ENCODE measurements at places on chromosomes 1 and 21.

GRCh38 chr1:73044241-73045036 is 762.1 kb upstream of the NEGR1 start:
- DNase-seq: no peak

DNA sequence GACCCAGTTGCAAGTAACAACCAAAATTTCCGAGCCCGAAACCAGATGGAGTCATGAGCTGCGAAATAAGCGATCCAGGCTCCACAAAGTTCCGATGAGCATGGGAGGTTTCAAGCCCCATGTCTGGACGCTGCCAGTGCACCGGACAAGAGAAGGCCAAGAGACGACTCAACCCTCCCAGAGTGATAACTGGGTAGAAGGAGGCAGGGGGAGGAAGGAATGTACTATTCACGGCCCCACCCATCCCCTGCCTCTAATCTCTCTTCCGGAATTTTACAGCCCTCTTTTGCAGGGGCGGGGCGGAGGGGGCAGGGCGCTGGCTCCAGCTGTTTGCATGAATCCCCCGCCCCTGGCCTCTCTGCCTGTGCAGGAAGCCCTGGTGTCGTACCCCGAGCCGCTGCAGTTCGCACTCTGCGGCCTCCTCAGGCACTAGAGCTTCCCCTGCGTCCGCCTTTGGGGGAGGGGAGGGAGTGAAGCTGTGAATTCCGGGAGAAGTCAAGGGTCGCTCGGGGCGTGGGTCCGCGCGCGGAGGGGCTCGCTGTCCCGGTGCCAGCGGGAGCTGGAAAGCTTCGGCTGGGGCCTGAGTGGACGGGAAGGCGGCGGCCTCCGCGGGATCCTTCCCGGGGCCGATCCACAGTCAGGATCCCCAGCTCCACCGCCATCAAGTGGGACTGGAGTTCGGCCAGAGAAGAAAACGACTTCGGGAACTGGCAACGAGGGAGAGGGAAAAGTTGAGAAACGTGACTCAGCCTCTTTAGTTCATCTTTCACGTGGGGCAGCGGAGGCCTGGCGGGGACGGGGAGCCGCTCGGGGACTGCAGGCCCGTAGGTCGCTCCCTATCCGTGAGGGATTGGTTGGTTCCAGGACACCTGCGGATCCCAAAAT is 6.3 kb upstream of the PTP4A2 start:
- DNase-seq: peak; percentile 63

GRCh38 chr1:27388337-27389005 is 4.0 kb upstream of the GPR3 start:
- peak; percentile 49 for DNase-seq

- DNase-seq: no peak
Observed at GRCh38 chr1:9075022-9075421, 5.6 kb upstream of the SLC2A5 start.

DNA sequence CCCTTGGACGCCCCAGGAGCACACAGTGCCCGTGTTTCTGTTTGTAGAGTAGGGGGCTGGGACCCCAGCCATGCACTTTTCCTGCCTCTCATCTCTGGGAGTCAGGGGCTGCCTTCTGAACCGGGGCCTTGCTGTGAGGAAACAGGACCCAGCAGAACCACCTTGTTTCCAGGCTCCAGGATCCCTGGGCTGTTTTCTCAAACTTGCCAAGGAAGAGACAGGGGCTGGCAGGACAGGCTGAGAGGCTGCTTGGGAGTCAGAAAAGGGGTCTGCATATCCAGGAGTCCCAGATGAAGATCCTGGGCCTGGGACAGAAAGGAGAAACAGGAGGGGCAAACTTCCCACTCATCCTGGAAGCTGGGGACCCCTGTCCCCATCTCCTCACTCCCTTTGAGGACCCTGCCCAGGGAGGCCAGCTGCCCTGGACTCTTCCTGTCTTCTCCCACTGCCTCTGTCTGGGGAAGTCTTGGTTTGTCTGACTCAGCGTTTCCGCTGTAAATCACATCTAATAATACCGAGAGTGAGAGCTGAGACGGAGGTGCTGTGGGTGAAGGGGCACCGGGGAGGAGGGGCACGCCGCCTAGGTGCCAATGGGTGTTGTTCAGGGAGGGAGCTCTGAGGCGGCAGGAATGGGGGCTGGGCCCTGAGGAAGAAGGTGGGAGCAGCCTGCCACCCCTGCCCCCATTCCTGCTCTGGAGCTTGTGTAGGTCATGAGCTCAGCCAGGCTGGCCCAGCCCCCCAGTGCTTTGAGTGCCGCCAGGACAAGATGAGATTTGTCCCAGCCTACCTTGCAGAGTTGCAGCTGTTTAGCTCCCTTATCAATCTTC is 16.7 kb downstream of the POU3F1 start:
- no peak for DNase-seq

GRCh38 chr1:7046314-7046713 is 261.1 kb downstream of the CAMTA1 start:
- DNase-seq: no peak

Measured in NCI-H146 (cell line).